A673 (cell line): ENCODE measurements at places on chromosomes 4 and X.

DNA sequence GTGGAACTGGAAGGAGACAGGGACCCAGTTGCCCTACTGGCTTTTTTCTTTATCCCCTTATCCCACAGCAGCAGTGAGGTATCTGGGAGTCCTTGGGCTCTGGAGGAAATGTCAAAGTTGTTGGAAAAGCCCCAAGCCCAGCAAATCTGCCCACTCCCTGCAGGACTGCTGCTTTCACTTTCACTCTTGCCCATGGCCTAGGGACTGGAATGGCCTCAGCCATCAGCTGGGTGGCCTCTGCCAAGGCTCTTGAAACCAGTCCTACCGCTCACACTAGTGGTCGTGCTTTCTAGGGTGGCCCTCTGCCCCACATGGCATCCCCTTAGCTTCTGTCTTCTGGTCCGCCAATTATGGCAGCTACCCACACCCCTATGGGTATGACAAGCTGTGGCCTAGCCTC is 9.7 kb upstream of the RHOXF1 start:
- no peak for DNase-seq

- no peak for DNase-seq
These were observed 28.8 kb downstream of the FGFR3 start for GRCh38 chr4:1821679-1822567.

DNA sequence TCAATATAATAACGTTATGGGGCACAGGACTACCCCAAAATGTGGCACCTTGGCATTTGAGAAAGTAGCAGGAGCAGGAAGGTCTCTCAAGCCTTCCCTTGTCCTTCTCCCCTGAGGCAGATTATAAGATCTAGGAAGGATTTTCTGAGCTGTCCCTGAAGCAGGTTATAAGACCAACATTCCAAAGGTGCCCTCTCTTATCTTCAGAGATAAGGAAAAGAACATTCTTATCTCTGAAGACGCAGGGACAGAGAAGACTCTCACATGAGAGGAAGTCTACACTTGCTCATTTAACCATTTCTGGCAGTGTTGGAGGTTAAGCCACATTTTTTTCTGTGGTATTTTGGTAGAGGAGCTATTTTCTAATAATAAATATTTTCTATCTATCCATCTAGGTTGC is 437.9 kb upstream of the MAOA start:
- no peak for DNase-seq

DNA sequence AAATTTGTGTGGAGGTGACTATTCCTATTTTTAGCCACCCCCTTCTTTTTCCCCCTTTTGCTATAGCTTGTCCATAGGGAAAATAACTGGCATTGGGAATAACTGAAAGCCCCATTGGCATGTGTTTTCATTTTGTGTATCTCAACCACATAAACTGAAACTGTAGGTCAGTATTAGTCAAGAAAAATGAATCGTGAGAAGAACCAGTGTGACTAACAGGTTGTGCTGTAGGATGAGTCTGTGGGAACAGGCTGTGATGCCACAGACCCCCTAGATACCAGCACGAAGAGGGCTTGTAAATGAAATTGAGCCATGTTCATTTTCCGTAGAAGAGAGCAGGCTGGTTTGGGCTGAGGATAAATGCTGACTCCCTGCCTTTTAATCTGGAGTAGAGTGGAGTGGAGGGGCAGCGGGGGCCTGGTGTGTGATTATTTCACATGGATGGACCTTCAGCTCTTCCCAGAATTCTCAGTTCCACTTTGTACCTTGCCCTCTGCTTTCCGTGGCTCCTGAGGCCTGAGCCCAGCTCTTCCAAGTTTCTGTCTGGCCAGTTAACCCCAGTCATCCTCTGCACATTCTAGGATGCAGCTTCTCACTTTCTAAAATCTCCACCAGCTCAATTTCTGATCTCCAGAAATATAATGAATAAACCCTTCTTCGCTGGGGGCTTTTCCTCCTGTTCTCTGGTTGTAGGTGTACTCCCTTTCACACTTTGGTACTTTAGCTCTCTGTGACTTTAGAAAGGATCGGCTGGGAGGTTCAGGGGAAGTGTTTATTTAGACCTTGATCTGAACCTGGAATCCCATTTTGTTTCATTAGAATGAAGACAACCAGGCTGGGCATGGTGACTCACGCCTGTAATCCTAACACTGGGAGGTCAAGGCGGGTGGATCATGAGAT is 37.3 kb downstream of the DCUN1D4 start:
- DNase-seq, result no peak

GRCh38 chr4:10086506-10087120 is 30.0 kb downstream of the WDR1 start:
- DNase-seq, result no peak

GRCh38 chr4:56677711-56678110 is 3.4 kb downstream of the HOPX start:
- DNase-seq, result no peak

DNA sequence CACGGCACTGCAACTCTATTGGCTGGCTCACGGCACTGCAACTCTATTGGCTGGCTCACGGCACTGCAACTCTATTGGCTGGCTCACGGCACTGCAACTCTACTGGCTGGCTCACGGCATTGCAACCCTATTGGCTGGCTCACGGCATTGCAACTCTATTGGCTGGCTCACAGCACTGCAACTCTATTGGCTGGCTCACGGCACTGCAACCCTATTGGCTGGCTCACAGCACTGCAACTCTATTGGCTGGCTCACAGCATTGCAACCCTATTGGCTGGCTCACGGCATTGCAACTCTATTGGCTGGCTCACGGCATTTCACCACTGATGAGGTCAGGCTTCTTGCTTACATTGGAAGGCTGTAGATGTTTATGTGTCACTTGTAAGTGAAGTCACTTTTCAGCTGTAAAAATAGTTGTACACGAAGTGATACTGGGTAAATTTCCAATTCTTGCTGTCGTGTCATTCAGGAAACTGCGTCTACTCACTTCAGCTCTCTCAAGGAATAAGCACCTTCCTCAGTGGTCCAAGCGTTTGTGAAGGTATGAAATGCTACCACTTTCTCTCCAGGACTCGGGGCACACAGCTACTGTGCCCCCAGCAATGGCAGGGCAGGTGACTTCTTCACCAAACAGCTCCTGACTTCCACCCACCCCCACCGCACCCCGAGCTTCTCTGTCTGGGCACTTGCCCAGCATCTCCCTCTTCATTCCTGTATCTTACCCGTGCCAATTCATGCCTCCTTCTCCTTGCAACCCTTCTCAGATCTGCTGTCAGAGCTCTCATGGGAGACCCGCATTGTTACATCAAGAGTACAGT is 141.3 kb downstream of the AFAP1 start:
- peak; percentile 22 for DNase-seq

DNA sequence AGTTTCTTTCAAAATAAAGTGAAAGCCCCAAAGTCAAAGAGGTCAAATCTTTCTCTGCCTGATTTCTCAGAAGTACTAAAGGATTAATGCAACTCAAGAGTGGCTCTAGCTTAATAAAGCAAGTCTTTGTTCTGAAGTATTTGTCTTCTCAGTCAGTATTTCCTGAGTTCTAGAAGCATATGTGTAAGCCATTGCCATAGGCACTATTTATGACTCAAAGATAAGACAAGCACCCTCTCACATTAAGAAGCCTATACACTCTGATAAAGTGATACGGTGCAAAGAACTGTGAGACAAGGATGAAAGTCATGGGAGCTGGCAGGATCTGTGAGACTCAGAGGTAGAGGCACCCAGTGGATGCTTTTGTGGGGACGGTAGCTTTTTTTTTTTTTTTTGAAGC is 60.9 kb downstream of the AASDH start:
- peak; percentile 1 for DNase-seq

GRCh38 chr4:90883519-90883918 is 756.3 kb downstream of the CCSER1 start:
- DNase-seq, result no peak

GRCh38 chr4:174358410-174358809 is 74.7 kb downstream of the CEP44 start:
- DNase-seq, result no peak

DNA sequence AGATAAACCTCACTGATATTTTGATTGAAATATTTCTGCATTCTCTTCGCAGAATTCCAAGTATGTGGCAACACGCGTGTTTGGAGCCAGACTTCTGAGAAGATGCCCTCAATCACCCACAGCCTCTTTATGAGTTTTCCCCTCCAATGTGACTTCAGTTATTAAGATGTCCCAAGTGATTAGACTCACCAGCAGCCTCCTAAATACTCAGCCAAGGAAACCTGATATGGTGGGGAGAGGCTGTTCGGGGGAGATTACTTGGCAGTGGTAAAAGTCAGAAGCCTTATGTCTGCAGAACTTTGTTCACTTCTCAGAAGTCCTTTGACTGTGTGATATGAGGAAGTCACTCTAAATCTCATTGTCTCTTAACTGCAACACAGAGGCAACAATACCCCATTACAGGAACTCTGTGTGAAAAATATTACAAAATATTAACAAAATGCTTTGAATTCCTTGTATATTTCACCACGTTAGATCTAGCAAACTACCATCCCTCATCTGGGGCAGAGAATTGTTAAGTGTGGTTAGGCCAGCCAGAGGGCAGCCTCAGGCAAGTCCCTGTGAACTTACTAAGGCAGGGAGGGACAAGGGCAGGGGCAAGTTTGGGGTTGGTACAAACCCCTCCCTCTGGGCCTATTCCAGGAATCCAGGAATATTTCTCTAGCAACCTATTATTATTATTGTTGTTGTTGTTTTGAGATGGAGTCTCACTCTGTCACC is 151.4 kb upstream of the USP9X start:
- peak; percentile 87 for DNase-seq

DNA sequence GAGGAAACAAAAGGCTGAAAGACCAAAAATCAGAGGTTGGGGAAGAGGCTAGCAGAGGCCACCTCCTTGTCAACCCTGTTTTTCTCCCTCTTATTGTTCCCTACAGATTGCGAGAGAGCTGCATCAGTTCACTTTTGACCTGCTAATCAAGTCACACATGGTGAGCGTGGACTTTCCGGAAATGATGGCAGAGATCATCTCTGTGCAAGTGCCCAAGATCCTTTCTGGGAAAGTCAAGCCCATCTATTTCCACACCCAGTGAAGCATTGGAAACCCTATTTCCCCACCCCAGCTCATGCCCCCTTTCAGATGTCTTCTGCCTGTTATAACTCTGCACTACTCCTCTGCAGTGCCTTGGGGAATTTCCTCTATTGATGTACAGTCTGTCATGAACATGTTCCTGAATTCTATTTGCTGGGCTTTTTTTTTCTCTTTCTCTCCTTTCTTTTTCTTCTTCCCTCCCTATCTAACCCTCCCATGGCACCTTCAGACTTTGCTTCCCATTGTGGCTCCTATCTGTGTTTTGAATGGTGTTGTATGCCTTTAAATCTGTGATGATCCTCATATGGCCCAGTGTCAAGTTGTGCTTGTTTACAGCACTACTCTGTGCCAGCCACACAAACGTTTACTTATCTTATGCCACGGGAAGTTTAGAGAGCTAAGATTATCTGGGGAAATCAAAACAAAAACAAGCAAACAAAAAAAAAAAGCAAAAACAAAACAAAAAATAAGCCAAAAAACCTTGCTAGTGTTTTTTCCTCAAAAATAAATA is 179.9 kb downstream of the AR start:
- no peak for DNase-seq

- no peak for DNase-seq
These were observed 9.8 kb downstream of the LAMP2 start for GRCh38 chrX:120459309-120459708.

GRCh38 chr4:46329118-46329976 is 60.6 kb downstream of the GABRA2 start:
- DNase-seq, result peak; percentile 66

- DNase-seq, result no peak
These were observed 300.7 kb downstream of the USP46 start for GRCh38 chr4:52358366-52358765.

DNA sequence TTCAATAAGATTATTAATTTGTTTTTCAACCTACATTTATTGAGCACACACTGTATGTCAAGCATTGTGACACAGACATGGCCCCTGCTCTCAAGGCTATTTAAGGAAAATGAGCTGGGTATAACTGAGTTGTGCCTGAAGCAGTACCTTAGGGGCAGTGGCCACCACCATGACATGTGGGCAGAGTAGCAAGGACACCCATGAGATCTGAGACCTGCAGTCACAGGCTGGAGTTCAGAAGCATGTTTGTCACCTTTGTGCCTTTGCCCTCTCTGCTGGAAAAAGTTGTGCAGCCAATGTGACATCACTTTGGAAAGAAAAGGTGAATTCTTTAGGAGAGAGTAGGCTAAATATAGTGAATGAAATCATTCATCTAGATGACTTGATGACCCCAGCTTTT is 501.3 kb downstream of the BCOR start:
- DNase-seq, result no peak

- peak; percentile 81 for DNase-seq
These were observed 1048.4 kb downstream of the NLGN4X start for GRCh38 chrX:5180135-5180741.

DNA sequence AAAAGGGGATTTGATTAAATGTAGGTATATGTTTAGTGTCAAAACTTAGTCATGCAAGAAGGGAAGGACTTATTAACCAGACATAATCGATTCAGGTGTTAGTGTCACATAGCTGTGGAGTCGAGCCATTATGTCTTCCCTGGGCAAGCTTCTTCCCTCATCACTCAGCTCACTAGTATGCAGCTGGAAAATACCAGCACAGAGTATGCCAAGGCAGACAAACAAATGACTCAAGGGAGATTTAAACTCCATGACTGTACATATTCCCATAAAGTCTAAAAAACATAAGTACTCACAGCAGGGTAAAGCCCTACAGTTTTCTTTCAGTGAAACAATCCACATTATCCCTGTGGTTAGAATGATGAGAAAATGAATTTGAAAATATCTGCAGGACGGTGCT is 304.5 kb downstream of the CBLL2 start:
- DNase-seq, result no peak

DNA sequence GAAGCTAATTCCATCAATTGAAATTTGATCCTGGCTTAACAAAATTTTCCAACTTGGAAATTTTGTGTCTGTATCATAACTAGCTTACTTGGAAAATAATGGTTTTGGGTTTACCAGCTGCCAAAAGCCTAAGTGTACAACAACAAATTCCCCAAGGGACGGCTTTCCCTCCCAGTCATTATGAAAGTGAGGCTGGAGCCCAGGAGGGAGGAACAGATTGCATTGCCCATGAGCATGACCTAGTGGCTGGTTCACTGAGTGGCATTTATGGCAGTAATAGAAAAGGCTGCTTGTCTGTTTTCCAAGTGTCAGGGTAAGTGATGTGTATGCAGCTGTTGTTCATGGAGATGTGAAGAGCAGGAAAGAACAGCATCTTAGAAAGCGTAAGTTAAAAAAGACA is 70.8 kb upstream of the HHIP start:
- peak; percentile 21 for DNase-seq

- no peak for DNase-seq
These were observed 693 bp downstream of the ATP10D start for GRCh38 chr4:47485768-47486167.

DNA sequence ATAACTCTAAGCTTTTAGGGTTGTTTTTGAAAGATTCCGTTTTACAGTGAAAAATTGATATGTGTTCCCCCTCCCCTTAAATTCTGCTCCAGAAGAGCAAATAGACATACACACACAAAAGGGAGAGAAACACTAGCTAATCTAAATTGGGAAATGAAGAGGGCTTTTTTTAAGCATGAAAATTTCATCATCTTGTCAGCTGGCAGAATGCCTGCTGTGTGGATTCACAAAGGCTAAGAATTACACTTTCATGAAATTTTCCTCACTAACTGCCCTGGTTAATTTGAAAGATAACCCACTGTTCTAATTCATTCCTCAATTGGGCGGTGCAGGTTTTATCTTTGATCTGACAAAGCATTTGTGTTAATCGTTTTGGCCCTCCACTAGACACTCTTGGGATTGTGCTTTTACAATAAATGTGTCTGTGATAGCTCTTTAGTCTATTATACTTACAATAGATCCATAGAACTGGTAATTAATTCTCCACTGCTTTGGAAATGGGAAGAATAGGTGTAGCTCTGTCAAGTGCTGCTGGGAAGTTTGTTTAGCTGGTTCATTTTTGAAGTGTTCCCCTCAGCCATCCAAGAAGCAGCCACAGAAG is 152.9 kb downstream of the POLA1 start:
- DNase-seq, result peak; percentile 59
